ENCODE measurements at places on chromosomes 2 and 18.

DNA sequence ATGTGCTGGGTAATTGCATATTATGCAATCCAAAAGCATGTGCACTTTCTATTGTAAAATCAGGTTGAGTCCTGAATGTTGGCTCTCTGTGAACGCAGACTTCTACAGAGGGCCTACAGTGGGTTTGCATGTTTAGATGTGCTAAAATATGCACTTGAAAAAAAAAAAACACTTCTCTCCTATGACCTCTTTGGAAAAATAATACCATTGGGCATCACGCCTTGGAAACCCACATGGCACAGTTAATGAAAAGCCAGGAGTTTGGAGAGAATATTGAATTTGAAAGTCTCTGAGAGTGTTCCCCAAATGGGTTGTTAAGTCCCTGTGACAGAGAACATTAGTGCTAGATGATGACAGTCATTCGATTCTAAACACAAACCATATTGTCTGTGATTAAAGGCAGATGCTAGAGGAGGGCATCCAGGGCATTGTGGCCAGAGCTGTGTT lies 710.4 kb upstream of the PIK3C3 start:
- DNase-seq = no peak

DNA sequence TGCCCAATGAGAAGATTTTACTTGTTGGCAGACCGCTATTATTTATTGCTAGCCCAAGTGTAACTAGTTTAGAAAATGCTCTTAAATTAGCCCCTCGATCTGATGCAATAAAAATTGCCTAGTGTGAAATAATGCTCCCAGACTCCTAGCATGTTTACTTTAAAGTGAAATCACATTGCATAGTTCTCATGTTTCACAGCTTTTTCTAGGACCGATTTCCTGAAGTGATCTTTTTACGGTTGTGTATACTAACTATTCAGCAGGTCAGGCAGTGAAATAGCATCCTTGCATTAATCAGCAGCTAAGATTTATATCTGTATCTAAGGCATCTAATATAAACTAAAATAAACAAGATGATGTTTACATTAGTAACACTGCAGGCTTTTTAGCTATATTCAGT lies 52.4 kb downstream of the PMS1 start:
- DNase-seq = no peak

DNA sequence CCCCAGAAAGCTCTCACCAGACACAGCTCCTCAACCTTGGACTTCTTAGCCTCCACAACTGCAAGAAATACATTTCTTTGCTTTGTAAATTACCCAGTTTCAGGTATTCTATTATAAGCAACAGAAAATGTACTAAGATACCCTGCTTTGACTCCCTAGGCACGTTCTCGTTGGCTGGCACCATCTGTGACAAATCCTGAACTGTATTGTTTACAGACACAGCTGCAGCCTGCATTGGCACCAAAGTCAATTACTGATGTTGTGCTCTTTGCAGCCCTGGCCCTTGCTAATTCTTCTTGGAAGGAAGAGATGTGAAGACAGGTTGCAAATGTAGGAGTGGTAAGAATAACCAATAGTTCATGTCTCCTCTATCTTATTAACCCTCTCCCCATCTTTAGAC lies 72.7 kb upstream of the FAM136A start:
- no peak for DNase-seq

GRCh38 chr2:223674998-223675609 lies 72.9 kb upstream of the SCG2 start:
- no peak for DNase-seq

- DNase-seq = no peak
These were observed 72.8 kb upstream of the FANCL start for GRCh38 chr2:58313926-58314325.

GRCh38 chr2:153213022-153213421 lies 265.5 kb downstream of the RPRM start:
- no peak for DNase-seq

- DNase-seq = no peak
These were observed 17.0 kb downstream of the HNRNPA3 start for GRCh38 chr2:177229442-177230242.

GRCh38 chr2:88281302-88282217 lies 111.4 kb downstream of the THNSL2 start:
- DNase-seq = no peak

GRCh38 chr2:235603659-235604058 lies 109.8 kb downstream of the AGAP1 start:
- no peak for DNase-seq

All from right forelimb (tissue), 1 donor.